Activated CD4-positive, alpha-beta T cell treated with anti-CD3 and anti-CD28 coated beads, Interleukin-2, amount 50 U/mL, for 16 hours (primary cell): ENCODE measurements at places on chromosomes 7 and 10.
A peak's percentile ranks its signal among the peaks of the same experiment; 100 is the strongest.

DNA sequence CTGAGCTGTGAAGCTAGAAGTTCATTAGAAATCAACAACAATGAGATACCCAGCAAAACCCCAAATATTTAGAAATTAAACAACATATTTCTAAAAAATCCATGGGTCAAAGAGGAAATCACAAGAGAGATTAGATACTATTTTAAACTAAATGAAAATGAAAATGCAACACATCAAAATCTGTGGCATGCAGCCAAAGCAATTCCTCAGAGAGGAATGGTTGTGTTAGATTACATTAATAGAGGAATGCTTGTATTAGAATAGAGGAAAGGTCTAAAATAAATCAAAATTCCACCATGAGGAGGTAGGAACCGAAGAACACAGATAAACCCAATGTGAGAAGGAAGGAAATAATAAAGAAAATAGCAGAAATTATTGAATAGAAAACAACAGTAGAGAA is 642.1 kb upstream of the GALNT17 start:
- DNase-seq = no peak

- DNase-seq = no peak
Observed at GRCh38 chr7:33072471-33072870, 9.9 kb upstream of the NT5C3A start.

DNA sequence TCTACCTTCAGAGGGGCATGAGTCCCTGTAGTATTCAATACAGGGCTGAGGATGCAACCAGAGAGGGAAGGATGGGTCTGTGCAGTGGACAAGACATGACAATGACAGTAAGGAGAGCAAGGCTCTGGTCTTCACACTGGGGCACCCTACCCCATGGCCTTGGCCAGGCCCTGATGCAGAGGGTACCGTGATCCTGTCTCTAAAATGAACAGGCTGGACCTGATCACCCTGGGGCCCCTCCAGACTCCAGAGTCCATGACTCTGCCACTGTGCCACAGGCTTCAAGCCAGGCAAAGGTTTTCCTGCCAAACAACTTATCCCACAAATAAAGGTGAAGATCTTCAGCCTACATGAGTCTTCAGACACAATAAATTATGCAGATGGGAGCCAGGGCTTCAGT is 4.9 kb downstream of the MAT1A start:
- DNase-seq = no peak

DNA sequence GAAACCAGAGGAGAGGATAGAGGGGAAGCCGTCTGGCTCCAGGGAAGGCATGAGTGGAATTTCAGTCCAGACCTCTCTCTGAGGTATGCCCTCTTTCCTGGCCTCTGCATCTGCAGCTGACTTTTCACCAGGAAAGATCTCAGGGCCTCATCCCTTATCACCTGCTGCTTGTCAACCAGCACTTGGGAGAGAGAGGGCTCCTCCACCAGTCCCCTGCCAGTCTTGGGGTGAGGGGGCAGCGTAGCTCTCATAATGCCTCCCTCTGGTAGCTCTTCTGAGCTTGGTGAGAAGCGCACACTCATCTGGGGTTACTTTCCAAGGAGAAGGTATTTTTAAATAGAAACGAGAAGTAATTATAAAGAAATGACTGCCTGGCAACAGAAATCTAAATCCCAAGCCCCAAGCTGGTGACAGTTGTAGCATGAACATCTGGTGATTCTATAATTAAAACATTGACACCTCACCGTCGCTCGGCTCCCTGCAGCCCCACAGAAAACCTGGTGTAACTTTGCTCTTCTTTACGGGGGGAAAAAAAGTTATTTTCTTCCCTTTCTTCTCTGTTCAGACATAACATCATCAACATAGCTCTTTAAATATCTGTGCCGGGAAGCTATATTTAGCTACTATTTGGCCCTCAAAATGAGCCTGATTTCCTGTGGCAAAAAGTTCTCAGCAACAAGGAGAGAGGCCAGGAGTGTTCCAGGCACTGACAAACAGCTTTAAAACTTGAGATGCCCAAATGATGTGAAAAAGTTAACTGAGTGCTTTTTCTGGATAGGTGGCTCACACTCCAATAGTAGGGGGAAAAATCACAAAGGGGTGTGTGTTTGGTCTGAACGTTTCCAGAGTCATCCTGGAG is 26.9 kb downstream of the HIP1 start:
- no peak for DNase-seq

DNA sequence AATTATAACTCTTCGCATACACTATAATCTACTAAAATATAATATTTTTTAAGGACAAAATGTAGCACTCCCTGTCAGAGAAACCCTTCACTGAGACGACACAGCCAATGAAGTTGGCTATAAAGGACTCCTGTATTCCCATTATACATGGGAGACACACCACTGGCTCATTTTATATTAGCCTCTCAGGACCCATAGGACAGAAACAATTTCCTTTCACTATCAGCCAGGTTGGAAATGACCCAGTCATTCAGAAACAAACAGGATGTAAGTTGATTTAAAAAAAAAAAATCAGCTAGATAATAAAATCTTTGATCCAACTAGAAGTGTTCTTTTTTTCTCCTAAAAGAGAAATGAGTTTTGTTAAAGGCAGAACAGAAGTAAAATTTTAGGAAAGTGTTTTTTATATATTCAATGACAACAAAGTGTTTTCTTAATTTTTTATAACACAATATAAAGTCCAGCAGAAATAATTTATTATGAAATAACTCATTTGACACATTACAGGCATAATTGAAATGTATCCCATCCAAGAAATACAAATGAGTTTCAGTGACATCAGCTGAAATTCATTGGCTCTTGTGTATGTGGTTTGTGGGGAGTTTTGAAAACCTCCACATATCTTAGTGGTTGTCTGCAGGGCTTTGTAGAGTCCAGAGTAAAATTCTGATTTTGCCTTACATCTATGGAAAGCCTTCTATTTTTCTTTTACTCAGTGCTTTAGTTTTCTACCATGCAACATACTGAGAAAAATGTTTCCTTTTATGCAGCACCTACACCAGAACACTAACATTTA is 64.1 kb downstream of the CTTNBP2 start:
- DNase-seq = no peak

GRCh38 chr7:151558575-151558974 is 38.9 kb upstream of the RHEB start:
- DNase-seq = no peak

DNA sequence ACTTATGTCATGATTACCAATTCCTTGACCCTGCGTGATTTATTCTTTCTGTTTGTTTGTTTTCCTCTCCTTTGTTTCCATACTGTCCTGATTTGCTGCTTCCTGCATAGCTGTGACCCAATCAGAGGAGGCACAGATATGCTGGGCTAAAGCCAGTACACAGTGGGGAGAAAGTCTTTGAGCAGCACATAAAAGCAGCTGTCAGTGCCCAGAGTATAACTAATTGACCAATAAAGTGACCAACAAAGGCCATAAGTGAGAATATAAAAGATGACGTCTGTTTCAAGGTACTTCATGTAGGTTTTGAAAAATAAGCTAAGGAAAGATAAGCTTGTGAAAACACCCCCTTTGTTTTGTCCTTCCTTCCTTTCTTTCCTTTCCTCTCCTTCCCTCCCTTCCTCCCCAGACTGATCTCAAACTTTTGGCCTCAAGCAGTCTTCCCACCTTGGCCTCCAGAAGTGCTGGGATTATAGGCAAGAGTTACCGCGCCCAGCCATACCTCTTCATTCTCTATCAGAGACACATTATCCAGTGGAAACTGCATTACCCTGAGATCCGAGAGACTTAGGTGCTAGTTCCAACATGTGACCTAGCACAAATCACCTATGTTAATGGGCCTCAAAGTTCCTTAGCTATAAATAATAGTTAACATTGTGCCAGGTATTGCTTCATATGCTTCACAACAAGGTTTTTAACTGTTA is 17.0 kb downstream of the BCAP29 start:
- no peak for DNase-seq

GRCh38 chr10:72904806-72905205 is 11.3 kb downstream of the OIT3 start:
- no peak for DNase-seq

- no peak for DNase-seq
Observed at GRCh38 chr7:53398566-53398965, 363.1 kb downstream of the POM121L12 start.

GRCh38 chr10:91589015-91589657 is 43.7 kb downstream of the PPP1R3C start:
- no peak for DNase-seq

GRCh38 chr7:28037220-28038010 is 143.2 kb downstream of the JAZF1 start:
- DNase-seq = peak; percentile 92

- no peak for DNase-seq
Observed at GRCh38 chr10:3848005-3848774, 63.2 kb upstream of the KLF6 start.

DNA sequence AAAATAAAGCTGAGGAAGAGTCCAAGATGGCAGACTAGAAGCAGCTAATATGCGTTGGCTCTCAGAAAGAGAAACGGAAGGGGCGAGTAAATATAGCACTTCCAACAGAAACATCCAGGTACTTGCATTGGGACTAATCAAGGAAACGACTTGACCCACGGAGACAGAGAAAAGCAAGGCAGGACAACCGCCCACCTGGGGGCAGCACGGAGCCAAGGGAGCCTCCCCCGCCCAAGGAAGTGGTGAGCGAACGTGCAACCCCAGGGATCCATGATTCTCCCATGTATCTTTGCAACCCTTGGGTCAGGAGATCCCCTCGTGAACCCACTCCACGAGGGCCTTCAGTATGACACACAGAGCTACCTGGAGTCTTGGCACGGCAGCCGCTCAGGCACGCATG is 45.4 kb upstream of the GRM3 start:
- no peak for DNase-seq

DNA sequence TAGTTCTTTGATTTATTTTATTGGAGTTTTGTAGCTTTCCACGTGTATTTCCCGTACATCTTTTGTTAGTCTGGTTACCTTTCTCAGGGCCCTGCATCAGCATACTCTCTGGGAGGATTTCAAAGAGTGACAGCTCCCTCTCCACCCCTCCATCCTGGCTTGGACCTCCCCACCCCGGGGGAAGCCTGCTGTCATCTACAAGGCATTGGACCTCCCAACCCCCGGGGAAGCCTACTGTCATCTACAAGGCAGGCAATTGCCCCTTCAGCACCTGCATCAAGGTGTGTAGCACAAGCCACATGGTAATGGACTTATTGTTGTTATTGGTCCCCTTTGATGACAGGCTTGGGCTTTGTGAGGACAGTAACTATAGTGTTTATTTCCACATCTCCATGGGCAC is 390.1 kb downstream of the TCERG1L start:
- DNase-seq = no peak

DNA sequence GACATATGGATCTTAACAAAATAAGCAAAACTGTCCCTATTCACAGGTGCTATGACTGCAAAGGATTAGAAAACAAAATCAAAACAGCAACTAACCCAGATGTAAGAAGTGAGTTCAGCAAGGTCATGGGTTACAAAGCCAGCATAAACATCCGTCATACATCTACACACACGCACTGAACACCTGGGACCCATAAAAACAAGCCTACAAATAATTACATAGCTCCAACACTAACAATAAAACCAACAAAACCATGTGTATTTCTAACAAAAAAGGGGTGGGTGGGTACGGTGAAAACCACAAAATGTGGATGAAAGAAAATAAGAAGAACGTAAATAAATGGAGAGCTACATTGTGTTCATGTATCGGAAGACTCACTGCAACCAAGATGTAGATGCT is 256.8 kb downstream of the ELFN1 start:
- no peak for DNase-seq

GRCh38 chr7:41979834-41980307 is 257.1 kb downstream of the GLI3 start:
- peak; percentile 11 for DNase-seq

- no peak for DNase-seq
Observed at GRCh38 chr10:90032519-90032918, 331.1 kb downstream of the KIF20B start.

GRCh38 chr7:157021871-157022680 is 11.6 kb upstream of the MNX1 start:
- DNase-seq = no peak
